ENCODE measurements at places on chromosomes 6 and 20.

DNA sequence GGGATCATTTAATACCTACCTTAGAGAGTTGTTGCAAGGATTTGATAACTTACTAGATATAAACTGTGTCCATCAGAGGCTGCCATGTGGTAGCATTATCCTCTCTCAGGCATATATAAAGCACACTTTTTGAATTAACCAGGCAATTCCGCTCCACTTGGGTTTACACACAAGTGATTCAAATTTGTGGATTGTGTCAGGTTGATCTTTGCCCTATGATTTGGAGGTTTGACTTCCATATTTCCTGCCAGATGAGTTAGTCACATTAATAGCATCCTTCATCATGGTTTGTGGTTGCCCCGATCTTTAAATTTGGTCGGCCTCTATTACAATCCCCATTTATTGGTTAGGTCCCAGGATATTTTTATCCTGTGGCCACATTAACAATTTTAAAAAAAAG, 44.8 kb upstream of the CTAGE9 start:
- no peak for DNase-seq

- no peak for DNase-seq
Observed at GRCh38 chr6:32151863-32152768, at the start of gene PRRT1. TSS of gene PRRT1 (minus strand) at chr6:32151939. CDS start at chr6:32151827, 112 bp downstream.

DNA sequence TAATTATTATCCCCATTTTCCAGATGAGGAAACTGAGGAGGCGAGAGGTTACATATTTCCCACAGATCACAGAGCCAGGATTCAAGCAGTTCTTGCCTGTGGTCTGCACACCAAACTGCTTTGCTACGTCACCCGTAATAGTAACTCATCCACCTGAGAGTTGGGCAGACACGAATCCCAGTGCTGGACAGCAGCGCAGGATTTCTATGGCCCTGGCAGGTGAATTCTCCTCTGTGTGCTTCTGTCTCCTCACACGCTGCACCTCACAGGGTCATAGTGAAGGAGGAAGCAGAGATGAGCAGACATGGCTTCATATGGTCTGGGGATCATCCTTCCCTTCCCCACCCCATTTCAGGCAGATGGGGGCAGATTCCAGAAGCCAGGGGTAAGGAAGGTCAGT, 127.0 kb upstream of the LRFN2 start:
- no peak for DNase-seq

- no peak for DNase-seq
Observed at GRCh38 chr6:148973538-148974208, 226.8 kb downstream of the UST start.

DNA sequence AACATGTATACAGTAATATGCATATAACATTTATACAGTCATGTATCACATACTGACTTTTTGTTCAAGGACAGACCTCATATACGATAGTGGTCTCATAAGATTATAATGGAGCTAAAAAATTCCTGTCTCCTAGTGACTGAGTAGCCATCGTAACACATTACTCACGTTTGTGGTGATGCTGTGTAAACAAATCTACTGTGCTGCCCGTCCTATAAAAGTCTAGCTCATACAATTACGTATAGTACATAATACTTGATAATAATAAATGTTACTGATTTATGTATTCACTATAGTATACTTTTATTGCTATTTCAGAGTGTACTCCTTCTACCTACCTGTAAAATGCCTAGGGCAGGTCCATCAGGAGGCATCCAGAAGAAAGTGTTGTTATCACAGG, 17.4 kb downstream of the SERAC1 start:
- DNase-seq: no peak

GRCh38 chr6:13411484-13411883, 75.9 kb downstream of the GFOD1 start:
- no peak for DNase-seq

- DNase-seq: no peak
Observed at GRCh38 chr6:88142297-88142668, 23.9 kb downstream of the CNR1 start.

DNA sequence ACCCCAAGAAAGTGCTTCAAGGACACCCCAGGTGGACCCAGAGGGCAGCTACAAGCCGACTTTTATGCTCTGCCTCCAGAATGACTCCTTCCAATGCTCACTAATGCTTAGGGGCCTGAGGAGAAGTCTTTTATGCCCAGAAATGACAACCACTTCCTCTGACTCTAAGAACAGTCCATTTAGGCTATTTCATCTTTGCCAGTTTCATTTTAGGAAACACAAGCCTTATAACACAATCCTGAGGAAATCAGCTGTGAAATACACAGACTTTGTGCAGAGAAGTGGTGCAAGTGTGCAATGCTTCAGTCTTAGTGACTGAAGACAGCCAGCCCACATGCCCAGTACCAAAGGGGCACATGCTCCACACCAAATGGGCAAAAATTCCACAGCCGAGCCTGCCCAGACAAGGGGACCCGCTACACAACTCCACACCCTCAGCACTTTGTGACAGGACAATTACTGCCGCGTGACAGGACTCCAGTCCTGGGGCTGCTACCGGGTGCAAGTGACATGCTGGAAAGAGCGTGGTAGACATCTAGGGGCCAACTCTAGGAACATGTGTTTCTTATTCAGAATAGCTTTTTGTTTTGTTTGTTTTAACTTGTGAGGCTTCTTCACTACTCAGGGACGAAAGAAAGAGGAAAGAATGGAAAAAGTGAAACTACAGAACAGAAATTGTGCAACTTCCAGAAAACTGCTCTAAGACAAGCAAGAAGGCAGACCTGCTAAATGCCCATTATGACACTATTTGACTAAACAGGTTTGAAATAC, 28.2 kb upstream of the PLAGL1 start:
- DNase-seq: no peak

- no peak for DNase-seq
Observed at GRCh38 chr20:62980970-62981369, 25.8 kb downstream of the BHLHE23 start.

DNA sequence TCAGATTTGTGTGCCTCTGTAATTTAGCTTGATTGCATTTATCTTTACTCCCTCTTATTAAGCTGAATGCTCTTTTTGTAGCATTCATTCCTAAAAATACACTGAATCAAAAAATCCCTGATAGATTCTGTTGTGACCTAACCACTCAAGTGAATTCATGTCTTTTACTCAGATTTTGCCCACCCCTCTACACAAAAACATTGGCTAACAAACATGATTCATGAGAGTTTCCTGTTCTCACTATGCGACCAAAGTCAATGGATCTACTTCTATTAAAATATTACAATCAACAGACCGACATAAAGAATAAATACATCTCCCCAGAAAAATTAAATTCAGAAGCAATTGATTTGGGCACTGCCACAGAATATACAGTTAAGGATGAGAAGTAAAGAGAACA, 99.5 kb upstream of the THEMIS start:
- no peak for DNase-seq

GRCh38 chr6:69985180-69985579, 118.8 kb downstream of the COL19A1 start:
- DNase-seq: no peak

GRCh38 chr6:117264369-117264691, 1.0 kb upstream of the VGLL2 start:
- DNase-seq: no peak

- DNase-seq: no peak
Observed at GRCh38 chr6:14286144-14286543, 168.6 kb downstream of the CD83 start.

DNA sequence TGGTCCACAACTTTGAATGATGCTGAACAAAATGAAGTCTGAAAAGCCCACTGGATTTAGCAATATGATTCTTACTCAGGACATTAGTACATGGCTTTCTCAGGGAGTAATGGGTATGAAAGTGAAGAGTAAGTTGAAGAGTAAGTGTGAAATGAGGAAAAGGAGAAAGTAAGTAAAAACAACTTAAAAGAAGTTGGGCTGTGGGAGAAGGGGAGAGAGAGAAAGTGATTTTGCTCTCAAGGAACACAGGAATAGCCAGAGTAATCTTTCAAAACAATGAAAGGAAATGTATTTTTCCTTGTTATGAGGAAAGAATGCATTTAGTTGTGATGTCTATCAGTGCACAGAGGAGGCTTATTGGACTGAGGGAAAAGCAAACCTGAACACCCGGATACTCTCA, 39.8 kb upstream of the NKAIN2 start:
- no peak for DNase-seq

GRCh38 chr6:21538186-21538798, 55.3 kb upstream of the SOX4 start:
- no peak for DNase-seq

GRCh38 chr6:86147859-86148258, 505.2 kb upstream of the SYNCRIP start:
- no peak for DNase-seq

- no peak for DNase-seq
Observed at GRCh38 chr6:36805917-36806316, 33.3 kb downstream of the CPNE5 start.

DNA sequence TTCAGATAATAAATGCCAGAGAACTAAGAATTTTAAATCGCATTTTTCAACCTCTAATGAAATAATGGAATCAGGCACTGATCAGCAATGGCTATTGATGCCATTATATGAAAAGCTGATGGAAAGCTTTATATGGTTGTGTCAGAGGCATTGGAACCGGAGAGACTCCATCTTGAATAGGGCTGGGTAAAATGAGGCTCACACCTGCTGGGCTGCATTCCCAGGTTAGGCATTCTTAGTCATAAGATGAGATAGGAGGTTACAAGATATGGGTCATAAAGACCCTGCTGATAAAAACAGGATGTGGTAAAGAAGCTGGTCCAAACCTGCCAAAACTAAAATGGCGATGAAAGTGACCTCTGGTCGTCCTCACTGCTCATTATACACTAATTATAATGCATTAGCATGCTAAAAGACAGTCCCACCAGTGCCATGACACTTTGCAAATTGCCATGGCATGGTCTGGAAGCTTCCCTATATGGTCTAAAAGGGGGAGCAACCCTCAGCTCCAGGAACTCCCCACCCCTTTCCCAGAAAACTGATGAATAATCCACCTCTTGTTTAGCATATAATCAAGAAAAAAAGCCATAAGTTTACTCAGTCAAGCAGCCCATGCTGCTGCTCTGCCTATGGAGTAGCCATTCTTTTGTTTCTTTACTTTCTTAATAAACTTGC, 40.2 kb upstream of the CD83 start:
- no peak for DNase-seq

- no peak for DNase-seq
Observed at GRCh38 chr6:110180228-110181008, at the start of gene CDC40. TSS of gene CDC40 (plus strand) at chr6:110180427. CDS start at chr6:110180445, 18 bp downstream.

DNA sequence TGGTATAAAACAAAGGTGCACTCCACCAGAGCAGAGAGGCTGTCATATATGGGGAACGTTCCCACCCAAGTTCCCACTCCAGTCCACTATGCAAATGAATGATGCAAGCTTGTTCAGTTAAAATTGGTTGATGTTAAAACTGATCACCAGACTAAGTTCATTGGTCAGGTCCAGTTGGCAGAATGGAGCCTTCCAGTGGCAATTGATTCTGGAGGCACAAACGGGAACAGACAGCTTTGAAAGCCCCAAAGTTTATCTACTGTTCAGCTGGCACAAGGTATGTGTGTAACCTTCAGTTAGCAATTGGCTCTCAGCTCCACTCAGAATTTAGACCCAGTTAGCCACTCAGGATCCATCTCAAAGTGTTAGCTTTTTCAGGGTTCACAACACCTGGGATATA, 119.4 kb upstream of the CEP85L start:
- no peak for DNase-seq

- no peak for DNase-seq
Observed at GRCh38 chr6:83601119-83601518, 88.8 kb downstream of the PRSS35 start.

- DNase-seq: no peak
Observed at GRCh38 chr20:426566-426965, 18.5 kb downstream of the RBCK1 start.

DNA sequence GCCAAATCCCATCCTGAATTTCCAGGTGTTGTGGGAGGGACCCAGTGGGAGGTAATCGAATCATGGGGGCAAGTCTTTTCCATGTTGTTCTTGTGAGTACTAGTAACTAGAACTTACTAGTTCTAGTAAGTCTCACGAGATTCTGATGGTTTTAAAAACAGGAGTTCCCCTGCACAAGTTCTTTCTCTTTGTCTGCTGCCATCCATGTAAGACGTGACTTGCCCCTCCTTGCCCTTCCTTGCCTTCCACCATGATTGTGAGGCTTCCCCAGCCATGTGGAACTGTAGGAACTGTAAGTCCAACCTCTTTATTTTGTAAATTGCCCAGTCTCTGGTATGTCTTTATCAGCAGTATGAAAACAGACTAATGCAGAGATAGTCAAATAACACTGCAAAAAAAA, 122.7 kb upstream of the BEND6 start:
- DNase-seq: no peak

- no peak for DNase-seq
Observed at GRCh38 chr6:5325173-5325572, 63.9 kb downstream of the FARS2 start.

GRCh38 chr20:56656632-56657031, 27.5 kb downstream of the TFAP2C start:
- no peak for DNase-seq

- DNase-seq: no peak
Observed at GRCh38 chr6:71404145-71404966, 115.7 kb downstream of the OGFRL1 start.

DNA sequence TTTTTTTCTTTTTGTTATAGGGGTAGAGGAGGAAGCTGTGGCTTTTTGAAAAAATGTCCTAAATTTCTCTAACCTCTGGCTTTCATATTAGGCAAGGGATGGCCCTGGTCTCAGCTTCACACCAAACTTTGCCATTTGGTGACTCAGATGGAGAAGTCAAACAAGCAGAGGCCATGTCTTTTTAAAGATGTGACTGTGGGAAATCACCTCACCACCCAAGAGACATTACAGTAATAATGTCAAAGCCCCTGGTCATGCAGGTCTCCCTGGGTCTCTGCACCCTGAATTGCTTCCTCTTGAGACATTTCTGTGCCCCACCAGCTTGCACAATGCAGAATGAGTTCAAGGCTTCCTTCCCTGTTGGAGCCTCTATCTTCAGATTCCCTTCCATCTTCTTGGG, 39.5 kb upstream of the ADGRF5 start:
- DNase-seq: no peak

- DNase-seq: no peak
Observed at GRCh38 chr6:47655719-47656595, 42.4 kb upstream of the ADGRF4 start.

DNA sequence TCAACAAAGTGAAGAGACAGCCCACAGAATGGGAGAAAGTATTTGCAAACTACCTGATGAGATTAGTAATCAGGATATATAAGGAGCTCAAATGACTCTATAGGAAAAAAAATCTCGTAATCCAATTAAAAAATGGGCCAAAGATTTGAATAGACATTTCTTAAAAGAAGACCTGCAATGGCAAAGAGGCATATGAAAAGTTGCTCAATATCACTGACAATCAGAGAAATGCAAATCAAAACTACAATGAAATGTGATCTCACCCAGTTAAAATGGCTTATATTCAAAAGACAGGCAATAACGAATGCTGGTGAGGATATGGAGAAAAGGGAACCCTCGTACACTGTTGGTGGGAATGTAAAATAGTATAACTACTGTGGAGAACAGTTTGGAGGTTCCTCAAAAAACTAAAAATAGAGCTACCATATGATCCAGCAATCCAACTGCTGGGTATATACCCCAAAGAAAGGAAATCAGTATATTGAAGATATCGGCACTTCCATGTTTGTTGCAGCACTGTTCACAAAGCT, 65.0 kb downstream of the TOX2 start:
- no peak for DNase-seq

Data from stimulated activated CD4-positive, alpha-beta T cell treated with anti-CD3 and anti-CD28 coated beads, Interleukin-1b, Interleukin-23, amount 100 ng/mL, for 1 hour (primary cell).